NCI-H187 (cell line): ENCODE measurements at places on chromosomes 6 and 20.

- no peak for DNase-seq
These were observed 170.6 kb downstream of the TASP1 start for GRCh38 chr20:13468166-13468565.

- DNase-seq: no peak
These were observed 293.9 kb downstream of the QKI start for GRCh38 chr6:163708466-163708865.

- DNase-seq: no peak
These were observed 19.8 kb downstream of the ABCF1 start for GRCh38 chr6:30591008-30591407.

DNA sequence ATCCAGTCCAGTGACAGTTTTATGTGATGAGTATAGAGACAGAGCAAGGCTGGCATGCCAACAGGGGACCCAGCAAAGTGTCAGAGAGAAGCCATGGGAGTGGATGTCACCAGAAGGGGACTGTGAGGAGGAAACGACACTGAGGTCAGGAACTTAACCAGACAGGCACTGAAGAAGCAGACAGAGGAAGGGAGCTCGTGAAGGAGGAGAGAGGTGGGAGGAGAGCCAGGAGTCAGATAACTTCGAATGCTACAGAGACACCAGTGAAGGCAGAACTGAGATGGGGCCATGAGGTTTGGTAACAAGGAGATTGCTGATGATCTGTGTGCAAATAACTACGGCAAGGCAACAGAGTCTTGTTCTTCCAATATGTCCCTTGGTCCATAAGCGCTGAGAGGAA lies 211.1 kb upstream of the FOXA2 start:
- DNase-seq: no peak

DNA sequence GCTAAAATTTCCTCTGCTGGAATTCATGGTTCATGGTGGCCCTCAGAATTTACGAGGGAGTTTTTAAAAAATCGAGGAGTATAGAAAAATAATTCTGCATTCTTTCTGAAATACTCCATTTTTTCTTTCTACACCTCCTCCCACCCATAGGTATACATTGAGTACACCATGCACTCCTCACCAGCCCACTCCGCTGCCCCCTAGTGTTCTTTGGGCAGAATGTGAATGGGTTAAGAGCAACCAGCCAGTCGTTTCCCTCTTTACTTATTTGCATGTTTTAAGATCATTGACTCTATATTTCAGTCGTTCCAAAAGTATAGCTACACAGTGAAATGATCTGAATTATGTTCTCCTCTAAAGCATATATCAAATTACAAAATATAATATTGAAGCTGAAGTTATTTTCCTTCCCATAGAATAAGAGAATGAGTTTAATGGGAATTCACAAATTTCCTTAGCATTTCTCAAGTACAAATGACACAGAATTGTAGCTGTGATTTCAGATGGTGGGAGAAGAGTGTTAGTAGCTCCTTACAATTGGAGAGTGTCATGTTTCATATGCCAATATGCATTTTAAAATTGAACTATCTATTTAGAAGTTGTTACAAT lies 977.7 kb upstream of the SLC35B3 start:
- DNase-seq: peak; percentile 7

DNA sequence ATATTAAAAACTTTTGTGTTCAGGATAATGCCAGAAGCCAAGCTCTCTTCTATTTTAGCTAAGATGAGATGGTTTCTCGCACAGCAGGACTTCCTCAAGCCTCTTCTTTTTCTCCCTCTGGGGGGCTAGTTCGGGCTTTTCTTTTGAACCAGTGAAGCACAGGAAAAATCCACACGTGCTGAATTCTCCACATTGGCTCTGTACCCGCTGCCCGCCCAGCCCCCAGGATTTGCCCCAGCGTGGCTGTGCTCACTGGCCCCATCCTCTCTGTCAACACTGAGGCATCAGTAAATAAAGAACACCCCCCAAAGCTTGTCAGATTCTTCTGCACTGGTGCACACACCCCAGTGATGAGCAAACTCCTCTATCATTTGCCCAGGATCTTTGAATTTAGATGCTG lies 232.8 kb downstream of the ZNF217 start:
- DNase-seq: no peak

DNA sequence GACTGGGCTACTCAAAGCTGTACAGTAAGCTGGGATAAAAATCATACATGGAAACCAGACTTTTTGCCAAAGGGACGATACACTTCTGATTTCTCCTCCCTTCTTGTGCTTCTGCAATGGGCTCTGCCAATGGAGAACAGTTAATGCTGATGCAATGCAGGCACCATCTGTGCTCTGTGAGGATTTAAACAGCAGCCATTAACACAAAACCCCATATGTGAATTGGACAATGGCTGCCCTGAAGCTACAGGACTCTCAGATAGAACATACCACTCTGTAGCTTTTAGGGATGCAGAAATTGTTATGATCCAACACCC lies 71.9 kb downstream of the GJA10 start:
- no peak for DNase-seq

- no peak for DNase-seq
These were observed 2.1 kb downstream of the BTN3A2 start for GRCh38 chr6:26367114-26367513.

GRCh38 chr20:4161401-4162251 lies 146.3 kb upstream of the RNF24 start:
- DNase-seq: peak; percentile 69

- no peak for DNase-seq
These were observed 29.1 kb downstream of the HECA start for GRCh38 chr6:139164001-139164400.

GRCh38 chr20:44187054-44187771 lies at the start of gene JPH2:
Gene JPH2 (minus strand): TSS chr20:44187188. CDS start chr20:44186705, 483 bp downstream.
- DNase-seq: no peak

- no peak for DNase-seq
These were observed 192.8 kb downstream of the COL19A1 start for GRCh38 chr6:70059039-70059719.

GRCh38 chr6:73375216-73375615 lies 5.5 kb upstream of the OOEP start:
- no peak for DNase-seq

DNA sequence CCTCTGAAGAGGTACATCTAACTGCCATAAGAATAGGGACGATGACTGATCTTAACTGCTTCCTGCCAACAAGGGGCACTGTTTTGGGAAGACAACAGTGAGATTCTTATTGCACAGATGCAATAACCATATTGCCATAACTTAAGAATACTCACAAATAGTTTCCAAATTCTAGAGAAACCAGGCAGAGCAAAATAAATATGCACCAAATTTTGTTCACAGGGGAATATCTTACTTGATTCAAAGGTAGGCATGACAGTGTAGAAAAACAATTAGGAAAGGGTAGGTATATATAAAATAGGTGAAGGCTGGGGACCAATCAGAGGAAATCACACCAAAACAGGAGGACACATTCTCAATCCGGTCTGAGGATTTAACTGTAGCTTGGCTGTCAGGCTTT lies 49.9 kb upstream of the CST7 start:
- DNase-seq: no peak

DNA sequence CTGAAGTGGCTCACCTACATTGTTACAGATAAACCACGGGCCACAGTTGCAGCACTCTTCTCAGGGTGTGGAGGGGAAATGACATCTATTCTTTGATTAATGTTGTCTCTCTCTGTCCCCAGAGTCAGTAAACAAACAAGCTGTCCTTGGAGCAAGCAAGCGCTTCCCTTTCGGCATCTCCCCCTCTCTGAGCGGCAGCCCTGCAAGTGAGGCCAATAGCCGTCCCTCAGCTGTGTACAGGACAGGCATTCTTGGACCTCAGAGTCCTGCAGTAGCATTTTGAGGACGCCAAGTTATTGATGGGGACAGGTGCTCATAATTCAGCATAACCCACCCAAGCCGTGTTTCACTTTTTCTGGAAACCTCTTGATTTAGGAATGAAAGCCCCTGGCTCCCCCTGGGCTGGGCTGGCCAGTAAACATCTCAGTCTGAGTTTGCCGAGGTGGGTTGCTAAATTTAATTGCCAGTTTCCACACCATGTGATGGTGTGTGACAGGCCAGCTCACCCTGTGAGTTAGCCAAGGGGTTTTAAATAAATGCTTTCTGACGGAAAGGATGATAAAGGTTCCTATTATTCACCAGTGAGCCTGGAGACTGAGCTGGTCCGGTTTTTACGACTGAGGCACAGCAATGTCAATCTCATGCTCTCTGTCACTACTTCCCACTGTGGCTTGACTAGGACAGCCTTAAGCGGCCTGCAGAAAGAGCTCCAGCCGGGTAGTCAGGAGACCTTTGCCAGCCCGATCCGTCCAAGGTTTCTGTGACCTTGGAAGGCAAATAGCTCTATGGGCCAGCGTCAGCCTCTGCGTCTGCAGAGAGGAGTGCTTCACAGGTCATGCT lies 214.8 kb upstream of the RREB1 start:
- DNase-seq: no peak

DNA sequence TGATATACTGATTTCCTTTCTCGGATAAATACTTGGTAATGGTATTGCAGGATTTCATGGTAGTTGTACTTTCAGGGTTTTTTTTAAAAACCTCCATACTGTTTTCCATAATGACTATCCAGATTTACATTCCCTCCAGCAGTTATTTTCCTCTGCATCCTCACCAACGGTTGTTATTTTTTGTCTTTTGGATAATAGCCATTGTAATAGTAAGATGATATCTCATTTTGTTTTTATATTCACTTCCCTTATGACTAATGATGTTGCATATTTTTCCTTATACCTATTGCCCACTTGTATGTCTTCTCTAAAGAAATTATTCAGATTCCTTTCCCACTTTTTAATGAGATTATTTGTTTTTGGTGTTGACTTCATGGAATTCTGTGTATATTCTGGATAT lies 231.0 kb downstream of the MEI4 start:
- DNase-seq: no peak

DNA sequence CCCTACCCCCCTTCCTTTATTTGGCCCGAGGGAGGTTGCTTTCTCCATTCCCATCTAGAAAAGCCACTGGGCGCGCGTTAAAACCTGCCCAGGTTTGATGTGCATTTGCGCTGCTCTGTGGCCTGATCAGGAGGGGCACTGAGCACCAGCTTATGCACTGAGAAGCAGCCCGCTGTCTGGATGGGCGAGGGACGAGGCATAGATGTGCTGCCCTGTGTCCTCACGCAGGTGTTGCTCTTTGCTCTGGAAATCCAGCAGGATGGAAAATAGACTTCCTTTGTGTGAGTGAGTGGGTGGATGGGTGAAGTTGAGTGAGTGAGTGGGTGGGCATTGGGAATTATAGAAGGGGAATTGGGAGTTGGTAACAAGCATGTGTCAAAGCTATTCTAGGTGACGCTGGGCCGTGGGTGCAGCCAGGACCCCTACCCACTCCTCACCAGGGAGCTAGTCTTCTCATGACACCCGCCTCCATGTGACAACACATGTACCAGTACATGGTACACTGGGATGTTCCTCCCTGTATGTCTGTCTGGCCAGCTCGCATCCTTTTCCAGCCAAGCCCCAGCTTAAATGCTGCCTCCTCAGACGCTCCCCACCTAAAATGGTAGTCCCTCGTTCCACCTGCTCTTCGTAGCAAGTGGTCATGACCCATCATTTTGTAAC lies 162.6 kb downstream of the DTNBP1 start:
- no peak for DNase-seq

GRCh38 chr20:46695892-46696291 lies 6.6 kb upstream of the TP53RK start:
- no peak for DNase-seq

- DNase-seq: no peak
These were observed 208.1 kb upstream of the CDYL start for GRCh38 chr6:4568138-4568537.

- DNase-seq: no peak
These were observed 127.6 kb downstream of the TRDN start for GRCh38 chr6:123509112-123509511.

DNA sequence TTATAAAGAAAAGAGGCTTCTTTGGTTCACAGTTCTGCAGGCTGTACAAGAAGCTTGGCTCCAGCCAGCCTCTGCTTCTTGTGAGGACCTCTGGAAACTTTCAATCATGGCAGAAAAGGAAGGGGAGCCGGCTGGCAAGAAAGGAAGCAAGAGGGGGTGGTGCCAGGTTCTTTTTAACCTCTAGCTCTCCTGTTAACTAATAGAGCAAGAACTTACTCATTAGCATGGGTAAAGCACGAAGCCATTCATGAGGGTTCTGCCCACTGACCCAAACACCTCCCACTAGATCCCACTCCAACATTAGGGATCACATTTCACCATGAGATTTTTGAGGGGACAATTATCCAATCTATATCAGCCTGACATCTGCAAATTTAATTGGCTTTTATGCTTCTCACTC lies 347.1 kb downstream of the GRIK2 start:
- DNase-seq: no peak

DNA sequence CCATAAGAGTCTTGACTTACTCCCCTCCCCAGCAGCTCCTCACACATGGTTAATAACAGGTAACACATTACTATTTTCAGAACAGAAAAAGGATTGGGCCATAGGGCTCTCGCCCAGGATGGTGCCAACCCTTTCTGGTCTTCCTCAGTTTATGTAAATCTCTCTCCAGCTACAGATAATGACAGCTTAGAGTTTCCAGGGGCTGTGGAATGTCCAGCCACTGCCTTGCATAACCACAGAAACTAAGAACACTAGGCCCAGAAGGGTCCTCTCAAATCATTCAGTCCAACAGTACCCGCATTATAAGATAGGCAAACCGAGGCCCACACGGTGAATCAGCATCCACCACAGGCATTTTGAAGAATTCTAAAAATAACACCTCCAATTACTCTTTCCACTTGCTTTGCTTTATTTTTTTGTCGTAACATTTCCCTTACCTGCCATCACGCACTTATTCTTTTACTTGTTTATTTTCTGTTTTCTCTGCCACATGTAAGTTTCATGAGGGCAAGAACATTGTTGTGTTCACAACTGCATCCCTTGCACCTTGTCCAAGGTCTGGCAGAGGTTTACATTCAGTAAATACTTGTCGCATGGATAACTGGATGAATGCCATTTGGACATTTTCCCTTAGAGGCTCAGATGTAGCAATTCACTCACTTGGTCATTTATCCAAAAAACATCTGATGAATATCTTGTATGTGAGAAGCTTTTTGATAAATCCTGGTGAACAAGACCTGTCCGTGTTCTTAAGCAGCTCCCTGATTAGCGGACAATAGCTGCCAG lies 6.4 kb upstream of the SDC4 start:
- DNase-seq: no peak

DNA sequence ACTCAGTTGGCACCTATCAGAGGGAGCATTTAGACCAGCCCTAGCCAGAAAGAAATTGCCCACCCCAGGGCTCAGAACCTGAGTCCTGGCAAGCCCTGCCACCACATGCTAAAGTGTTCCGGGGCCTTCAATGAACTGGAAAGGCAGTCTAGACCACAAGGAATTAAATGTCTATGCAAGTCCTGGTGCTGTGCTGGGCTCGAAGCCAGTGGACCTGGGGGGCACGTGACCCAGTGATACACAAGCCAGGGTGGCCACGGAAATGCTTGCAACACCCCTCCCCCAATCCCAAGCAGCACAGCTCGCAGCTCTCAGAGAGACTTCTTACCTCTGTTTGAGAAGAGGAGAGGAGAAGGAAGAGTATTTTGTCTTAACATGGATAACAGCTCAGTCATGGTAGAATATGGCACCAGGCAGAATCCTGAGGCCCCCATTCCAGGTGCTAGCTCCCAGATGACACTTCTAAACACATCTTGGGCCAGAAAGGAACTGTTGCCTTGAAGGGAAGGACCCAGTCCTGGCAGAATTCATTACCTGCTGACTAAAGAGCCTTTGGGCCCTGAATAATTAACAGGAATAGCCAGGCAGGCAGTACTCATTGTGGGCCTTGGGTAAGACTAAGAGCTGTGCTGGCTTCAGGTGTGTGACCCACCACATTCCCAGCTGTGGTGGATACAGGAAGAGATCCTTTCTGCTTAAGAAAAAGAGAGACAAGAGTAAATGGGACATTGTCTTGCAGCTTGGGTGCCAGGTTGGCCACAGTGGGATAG lies 111.3 kb downstream of the BTBD9 start:
- no peak for DNase-seq

GRCh38 chr6:133301835-133302234 lies 60.7 kb downstream of the EYA4 start:
- no peak for DNase-seq
